ENCODE measurements at places on chromosomes 1 and 21.
A peak's percentile ranks its signal among the peaks of the same experiment; 100 is the strongest.

DNA sequence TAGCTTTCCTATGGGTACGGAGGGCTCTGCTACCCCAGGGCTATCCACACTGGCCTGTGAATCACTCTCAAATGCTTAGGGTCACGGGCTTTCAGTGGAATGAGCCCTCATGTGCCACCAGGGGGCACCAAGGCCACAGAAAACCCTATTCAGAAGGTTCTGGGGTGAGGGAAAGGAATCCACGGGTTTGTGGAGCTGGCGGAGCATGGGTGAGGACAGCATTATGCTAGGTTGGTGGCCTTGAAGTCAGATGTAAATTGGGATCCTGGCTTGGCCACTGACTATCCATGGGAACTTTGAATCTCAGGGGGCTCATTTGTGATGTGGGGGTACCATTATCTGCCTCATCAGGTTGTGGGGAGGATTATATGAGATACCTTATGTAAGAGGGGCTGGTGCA is 5.1 kb upstream of the LAMTOR5 start:
- no peak for DNase-seq

DNA sequence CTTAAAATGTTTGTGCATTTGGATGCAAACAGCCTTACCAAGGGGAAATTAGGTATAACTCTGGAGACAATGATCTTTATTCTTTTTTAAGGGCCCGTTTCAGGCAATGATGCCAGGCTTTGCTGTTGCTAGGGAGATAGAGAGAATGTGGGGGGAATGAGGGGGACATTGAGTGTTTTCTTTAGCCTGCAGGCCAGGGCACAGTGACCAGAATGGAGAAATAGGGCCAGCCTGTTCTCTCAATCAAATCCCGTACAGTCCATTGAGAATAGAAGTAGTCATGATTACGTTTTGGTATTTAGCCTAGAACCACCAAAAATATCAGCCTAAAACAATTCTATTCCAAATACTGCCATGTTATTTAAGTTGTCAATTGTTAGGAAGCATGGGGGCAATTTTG is 49.0 kb downstream of the RGS7 start:
- DNase-seq: no peak

DNA sequence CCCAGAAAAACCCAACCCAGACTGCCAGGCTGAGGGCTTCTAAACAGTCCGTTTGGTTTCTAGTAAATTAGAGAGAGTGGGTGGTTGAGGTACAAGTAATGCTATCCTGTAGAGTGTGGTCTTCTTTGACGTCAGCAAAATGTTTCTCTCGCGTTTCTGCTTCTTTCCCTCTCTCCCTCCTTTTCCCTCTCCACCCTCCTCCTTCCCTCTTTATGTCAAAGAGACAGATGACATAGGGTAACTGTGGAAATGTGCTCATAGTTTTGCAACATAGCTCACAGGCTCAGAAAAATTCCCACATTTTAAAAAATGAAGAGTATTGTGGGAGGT is 158.3 kb downstream of the TOMM20 start:
- no peak for DNase-seq

- DNase-seq: no peak
These were observed 567.5 kb downstream of the PLA2G4A start for GRCh38 chr1:187396226-187396625.

DNA sequence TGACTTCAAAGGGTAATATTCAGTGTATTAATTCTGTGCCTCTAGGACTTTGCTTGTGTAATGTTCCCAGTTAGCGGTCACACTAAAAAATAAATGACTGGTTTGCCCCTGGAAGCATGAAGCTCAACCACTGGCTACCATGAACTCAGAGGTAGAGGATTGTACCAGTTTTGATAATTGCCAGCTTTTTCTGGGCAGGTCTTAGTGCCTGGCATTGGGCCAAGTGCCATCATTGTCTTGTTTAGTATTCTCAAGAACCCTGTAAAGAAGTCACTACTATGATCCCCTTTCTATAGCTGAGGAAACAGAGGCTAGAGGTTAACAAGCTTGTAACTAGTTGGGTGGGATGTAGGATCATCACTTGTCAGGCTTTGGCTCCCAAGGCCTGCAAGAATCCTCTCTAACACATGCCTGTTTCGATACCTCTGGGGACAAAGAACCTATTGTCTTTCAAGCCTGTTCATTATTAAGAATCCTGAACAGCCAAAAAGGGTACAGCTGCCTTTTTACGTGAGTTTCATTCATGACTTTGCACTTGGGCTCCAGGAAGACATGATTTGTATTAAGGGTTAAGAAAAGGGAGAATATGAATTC is 121.9 kb upstream of the JUN start:
- DNase-seq: no peak

DNA sequence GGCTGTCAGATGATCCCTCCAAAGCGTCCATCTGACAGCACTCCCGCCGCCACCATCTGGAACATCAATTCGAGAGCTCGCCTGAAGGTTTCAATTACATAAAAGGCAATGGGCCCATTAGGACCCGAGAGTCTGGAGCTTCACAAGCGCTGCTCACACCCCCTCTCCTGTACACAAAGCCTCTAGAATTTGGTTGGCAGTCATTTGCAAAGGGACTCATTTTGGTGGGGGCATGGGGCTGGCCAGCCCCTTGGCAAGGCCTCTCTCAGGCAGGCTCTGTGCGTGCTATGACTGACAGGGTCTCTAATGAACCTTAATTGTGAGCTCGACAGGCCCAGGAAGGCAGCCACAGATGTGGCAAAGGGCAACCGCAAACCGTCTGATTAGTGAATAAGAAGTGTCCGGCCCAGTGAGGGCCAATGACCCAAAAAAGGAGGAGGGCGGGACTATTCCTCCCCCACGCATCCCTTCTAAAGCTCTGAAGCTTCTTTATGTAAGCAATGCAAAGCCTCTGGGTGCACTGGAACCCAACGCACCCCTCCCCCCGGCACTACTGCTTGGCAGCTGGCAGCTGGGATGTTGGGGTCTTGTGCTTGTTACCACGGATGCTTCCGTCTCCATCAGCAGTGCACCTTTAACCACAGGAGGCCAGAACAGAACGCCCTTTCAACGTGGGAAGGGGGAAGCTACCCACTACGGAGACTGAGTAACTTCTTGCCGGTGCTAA is 79.4 kb downstream of the CAPZB start:
- no peak for DNase-seq

GRCh38 chr1:19068639-19069276 is 112.3 kb upstream of the IFFO2 start:
- DNase-seq: no peak

GRCh38 chr1:235229868-235230267 is 68.8 kb upstream of the RBM34 start:
- no peak for DNase-seq

- DNase-seq: peak; percentile 1
These were observed 9.1 kb downstream of the OLIG1 start for GRCh38 chr21:33078907-33079582.

- no peak for DNase-seq
These were observed 21.4 kb downstream of the XKR8 start for GRCh38 chr1:27981145-27981544.

DNA sequence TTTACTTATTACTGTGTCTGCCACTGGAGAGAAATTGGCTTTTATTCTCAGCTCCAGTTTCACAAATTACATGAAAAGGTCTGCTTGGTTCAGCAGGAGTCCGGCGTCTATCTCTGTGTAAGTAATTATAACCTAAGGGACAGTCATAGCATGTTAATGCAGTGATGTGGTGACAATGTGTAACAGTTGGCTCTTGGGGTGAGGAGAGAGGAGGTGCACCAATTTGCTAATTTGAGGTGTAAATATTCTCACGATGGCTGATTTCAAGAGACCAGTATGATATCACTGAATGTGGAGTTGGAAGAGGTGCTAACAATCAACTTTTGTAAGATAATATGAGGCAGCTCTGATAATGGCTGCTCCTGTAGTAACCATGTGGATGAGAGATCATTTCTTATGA is 86.1 kb downstream of the CTH start:
- no peak for DNase-seq

GRCh38 chr1:173823781-173824314 is 625 bp upstream of the DARS2 start:
- no peak for DNase-seq

DNA sequence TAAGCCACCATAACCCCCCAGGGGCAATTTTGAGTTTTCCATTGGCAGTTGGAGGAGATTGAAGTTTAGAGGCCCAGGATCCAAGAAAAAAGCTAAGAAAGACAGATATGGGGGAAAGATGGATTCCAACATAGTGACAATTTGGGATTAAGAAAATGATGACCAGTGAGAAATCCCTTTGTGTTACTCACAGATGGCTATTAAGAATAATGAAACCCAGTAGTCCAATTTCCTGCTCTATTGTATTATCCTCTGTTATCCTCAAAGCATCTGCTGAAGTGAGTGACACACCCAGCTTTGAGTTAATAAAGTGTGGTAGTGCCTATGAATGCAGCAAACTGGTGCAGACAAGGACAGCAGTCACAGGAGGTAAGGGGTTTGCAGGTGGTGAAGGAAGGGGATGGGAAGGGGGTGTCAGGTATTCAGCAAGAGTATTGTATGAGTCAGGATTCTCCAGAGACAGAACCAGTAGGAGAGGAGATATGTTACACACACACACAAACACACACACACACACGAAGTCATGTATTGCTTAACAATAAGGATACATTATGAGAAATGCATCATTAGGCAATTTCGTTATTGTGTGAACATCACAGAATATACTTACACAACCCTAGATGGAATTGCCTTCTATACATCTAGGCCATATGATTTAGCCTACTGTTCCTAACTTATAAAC is 112.4 kb upstream of the VANGL1 start:
- no peak for DNase-seq

- DNase-seq: no peak
These were observed 24.1 kb upstream of the DESI2 start for GRCh38 chr1:244628789-244629188.

- DNase-seq: no peak
These were observed 19.5 kb upstream of the ARHGEF10L start for GRCh38 chr1:17520041-17520440.

GRCh38 chr1:54114001-54114400 is 38.8 kb downstream of the CDCP2 start:
- DNase-seq: no peak

GRCh38 chr1:73765551-73766233 is 432.3 kb downstream of the LRRIQ3 start:
- DNase-seq: no peak

DNA sequence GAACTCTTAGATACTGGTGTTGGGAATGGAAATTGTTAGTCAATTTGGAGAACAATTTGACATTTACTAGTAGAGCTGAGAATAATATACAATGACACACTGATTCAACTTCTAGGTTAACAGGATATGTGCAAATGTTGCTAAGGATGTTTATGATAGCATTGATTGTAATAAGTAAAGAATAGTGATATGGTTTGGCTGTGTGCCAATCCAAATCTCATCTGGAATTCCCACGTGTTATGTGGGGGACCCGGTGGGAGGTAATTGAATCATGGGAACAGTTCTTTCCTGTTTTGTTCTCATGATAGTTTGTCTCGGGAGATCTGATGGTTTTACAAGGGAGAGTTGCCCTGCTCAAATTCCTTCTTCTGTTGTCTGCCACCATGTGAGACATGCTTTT is 302.4 kb upstream of the TMPRSS15 start:
- DNase-seq: no peak

GRCh38 chr1:11151826-11152612 is 37.1 kb upstream of the ANGPTL7 start:
- DNase-seq: no peak

DNA sequence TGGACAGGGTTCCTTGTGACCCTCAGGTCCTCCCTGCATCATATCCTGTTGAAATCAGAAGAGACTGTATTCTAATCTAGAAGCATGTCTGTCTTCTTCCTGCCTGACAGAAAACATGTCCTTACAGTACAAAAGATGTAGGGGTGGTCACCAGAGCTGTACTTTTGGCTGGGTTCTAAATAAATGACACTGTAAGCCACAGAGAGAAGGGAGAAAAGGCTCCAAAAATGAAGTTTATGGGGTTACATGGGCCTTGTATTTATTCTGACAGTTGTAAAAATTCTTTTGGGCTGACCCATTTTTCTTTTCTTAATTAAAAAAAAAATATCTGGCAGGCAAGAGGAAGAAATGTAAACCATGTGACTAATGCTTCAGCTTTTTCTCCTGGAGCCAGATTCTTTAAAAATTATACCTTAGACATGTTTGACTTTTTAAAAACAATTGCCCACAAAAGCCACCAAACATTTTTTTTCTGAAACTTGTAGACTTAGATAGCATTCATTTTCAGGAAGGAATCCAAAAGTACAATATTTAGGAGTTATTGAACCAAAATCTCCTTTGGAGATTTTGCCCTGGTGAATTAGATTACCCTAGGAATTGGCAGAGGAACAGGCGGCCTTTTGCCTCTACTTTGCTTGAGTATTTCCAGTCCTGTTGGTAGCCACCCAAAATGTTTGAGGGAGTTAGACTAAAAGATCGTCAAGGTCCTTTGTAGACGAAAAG is 17.1 kb downstream of the RGL1 start:
- DNase-seq: no peak

DNA sequence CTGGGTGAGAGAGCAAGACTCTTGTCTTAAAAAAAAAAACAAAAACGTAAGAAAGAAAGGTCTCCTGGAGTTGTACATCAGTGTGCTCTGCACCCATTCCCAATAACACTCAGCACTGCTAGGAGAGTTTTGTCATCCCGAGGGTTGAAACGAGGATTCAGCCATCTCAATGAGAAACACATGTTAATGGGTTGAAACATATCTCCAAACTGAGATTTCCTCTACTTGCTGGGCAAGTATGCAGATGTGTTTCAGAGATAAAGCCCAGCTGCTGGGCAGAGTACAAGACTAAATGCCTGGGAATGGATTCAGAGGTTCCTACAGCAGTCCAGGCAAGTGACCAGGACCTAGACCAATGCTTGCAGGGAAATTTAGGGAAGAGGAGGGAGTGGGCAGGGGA is 2.6 kb upstream of the MFN2 start:
- DNase-seq: no peak

DNA sequence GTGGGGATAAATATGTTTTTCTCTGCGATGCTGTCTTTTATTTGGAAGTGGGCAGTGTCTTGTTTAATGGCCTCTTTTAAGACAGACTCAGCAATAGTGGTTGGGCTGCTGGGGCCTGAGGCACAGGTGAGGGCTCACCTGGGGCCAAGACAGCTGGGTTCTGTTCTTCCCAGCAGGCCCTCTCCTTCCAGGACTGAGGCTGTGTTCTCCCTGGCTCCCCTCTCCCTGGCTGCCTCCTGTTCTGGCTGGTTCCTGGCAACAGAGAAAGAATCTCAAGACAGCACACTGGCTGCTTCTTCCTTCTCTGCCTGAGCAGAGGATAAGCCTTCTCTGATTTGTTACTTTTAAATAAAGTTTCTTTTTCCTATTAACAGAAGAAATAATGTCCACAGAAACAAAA is 7.4 kb upstream of the GRHL3 start:
- no peak for DNase-seq

Data from fibroblast of skin of left quadriceps (primary cell).